ENCODE measurements at places on chromosomes 12 and 14.

- DNase-seq = no peak
Measured at GRCh38 chr14:99393059-99393655, 87.5 kb downstream of the SETD3 start.

GRCh38 chr14:57609192-57610075 is 115.8 kb upstream of the CCDC198 start:
- DNase-seq = no peak

GRCh38 chr12:57765698-57766463 is 997 bp downstream of the CYP27B1 start:
- no peak for DNase-seq

DNA sequence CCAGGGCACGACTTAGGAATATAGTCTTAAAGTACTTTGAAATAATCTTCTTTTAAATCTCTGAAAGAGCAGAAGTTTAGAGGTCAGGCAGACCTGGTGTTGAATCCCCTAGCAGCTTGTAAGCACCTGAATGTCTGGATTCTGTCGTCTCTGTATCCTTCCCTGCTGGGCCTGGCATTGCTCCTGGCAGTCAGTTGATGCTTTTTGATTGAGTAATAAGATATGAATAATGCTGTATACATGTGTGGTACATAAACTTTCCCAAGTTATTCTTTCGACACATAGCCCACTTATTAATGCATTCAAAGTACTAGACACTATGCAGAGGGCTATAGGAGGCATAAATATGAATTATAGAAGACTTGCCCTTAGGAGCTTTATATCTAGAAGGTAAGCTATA is 31.4 kb downstream of the EVL start:
- no peak for DNase-seq

DNA sequence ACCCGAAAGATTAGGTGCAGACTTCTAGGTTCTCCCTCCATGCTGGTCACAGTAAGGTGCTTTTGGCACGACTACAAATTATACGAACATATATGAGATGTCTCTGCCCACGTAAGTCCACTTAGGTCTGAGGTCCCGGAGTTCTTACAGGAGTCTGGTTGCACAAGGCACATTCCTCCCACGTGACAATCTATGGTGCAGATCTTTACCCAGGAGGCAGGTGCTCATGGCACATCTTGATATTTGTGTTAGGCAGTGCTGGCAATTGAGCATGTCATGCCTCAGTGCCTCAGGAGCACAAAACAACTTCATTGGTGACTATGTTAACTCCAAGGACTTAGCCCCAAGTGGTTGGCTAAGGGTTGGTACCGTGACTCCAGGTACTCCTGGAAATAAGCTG is 92.0 kb upstream of the AMN1 start:
- DNase-seq = no peak

DNA sequence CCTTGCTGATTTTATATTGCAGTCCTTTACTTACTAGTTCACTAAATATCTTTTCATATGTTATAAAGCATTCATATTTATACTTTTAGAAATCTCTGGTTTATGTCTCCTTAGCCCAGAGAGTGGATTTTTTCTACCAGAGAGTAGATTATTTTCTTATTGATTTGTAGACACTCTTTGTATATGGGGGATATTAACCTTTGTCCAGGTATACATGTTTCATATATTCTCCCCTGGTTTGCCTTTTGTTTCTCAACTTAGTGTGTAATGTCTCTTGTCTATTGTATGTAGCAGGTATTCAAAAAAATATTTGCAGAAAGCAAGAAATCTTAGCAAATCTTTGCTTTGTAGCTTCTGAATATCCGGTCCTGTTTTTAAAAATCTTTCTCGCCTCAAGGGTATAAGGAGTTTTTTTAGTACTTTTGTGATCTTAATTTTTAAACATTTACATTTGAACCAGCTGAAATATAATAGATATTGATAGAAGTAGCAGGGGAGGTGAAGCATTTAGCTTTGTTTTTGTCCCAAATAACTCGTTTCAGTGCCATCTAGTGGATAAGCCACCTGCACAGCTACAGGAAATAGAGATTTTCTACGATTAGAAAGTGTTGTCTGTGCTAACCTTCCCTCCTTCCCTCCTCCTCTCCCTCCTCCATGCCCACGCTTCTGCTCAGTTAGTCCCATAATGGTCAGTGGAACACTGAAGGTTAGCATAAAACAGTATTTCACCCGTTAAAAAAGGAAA is 97.0 kb downstream of the PHETA1 start:
- no peak for DNase-seq

GRCh38 chr12:90042920-90043641 is 334.4 kb upstream of the ATP2B1 start:
- no peak for DNase-seq

GRCh38 chr12:94258593-94258992 is 110.2 kb downstream of the PLXNC1 start:
- no peak for DNase-seq

GRCh38 chr12:121800694-121801594 is 2.9 kb upstream of the SETD1B start:
- peak; percentile 81 for DNase-seq

DNA sequence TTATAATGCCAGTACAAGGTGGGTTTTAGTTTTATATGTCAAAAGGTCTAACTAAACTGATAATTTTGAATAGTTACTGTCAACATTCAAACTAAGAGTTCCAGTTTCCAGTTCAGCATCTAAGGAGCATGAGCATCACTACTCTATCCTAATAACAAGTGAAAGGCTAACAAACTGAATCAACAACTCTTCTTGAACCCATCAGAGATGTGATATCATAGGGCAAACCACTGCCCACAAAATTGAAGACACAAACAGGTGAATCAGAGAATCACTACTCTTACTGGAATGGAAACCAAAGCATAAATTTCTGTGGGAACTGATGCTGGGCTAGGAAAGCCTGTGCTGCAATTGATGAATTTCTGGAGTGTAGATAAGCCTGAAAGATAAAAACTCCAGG is 140.7 kb upstream of the GRIP1 start:
- DNase-seq = no peak

DNA sequence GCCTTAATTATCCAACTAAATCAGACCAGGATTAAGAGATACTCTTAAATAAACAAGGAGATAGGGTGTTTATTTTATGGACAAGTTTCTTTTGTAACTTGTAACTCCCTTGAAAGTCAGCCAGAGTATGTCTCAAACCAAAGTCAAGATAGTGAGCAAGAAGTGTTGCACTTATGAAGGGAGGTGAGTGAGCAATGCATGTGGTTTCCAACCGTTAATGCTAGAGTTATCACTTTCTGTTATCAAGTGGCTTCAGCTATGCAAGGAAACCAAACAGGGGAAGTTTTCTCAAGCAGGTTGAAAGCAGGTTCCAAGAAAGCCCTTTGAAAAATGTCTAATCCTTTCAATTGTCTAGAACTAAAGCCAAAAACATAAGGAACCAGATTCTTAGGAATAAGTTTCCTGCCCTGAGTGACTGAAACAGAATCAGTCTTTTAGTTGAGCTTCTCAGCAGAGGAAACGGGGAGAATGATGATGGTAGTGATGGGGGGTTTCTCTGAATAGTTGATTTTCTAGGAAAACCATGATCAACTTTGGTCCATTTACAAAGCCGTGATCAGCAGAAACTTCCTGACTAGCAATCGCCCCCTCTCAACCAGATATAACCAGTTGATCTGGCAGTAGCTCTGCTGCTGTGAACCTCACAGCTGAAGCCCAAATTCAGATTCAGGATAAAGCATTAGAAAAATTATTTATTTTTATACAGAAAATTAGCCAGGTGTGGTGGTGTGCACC is 128.4 kb downstream of the DAD1 start:
- no peak for DNase-seq

DNA sequence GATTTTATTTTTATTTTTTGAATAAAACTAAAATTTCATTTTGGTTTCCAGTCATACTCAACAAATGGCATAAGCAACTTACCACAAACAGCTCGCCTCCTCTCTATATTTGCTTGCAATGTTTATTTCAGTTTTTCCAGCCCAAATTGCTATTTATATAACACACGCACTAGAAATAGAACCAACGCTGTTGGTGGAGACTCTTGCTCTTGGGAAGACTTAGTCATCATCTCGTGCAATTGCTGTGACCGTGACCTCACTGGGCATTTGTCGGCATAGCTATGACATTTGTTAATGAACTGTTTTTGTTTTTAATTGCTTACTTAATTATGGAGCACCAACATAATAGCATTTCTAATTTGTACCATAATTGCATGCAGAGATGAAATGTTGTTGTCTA is 153.1 kb upstream of the OTX2 start:
- DNase-seq = no peak

- no peak for DNase-seq
Measured at GRCh38 chr12:101571105-101571504, 23.7 kb upstream of the MYBPC1 start.

DNA sequence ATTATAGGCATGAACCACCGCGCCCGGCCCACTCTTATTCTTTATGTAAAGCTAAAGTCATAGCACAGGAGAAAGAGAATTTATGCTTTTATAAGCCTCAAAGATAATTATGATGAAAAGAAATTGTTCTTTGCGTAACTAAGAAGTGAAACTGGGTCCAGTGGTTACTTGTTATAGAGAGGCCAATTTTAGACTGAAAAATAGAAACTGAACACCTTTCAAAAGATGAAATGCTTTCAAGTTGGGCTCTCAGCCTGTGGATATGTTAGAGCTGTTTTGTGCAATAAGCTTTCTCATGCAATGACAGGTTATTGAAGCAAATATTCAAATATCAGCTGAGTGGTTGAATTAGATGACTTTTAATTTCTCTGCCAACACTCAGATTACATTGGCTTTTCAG is 7.9 kb downstream of the TMEM253 start:
- DNase-seq = no peak

GRCh38 chr12:100069795-100070194 is 72.9 kb downstream of the BLTP3B start:
- DNase-seq = no peak

GRCh38 chr12:56522411-56523193 is 982 bp downstream of the RBMS2 start:
- no peak for DNase-seq

- peak; percentile 45 for DNase-seq
Measured at GRCh38 chr12:12319451-12320183, 30.4 kb downstream of the MANSC1 start.

- DNase-seq = no peak
Measured at GRCh38 chr14:30267141-30267540, 291.8 kb upstream of the G2E3 start.

- no peak for DNase-seq
Measured at GRCh38 chr14:84029720-84030119, 1500.2 kb upstream of the FLRT2 start.

DNA sequence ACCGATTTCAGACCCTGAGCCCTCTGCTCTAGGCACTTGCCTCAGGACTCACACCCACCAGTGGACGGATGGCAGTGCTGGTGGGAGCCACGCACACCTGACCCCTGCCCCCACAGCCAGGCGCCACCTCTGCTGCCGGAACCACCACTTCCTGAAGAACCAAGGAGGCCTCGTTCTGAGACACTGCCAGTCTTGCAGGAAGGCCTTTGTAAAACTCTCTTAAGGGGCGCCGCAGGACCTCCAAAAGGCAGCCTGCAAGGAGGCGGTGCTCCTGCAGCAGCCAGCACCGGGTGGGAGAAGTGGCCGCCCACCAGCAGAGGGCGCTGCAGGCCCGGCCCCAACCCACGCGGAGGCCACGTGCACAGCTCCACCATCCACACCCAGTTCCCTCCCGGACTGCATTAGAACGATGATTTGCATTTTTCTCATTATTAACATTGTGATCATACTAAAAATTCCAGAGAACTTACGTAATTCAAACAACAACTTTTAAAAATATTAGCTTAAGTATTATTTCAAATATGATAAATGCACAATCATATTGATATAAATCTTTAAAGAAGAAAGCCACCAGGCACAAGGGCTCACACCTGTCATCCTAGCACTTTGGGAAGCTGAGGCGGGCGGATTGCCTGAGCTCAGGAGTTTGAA is 12.8 kb downstream of the STX2 start:
- no peak for DNase-seq

- DNase-seq = peak; percentile 87
Measured at GRCh38 chr12:132429946-132430643, 59.9 kb upstream of the FBRSL1 start.

- no peak for DNase-seq
Measured at GRCh38 chr12:4293299-4293965, 19.9 kb downstream of the CCND2 start.

GRCh38 chr12:104799458-104799857 is 158.6 kb downstream of the SLC41A2 start:
- DNase-seq = no peak

GRCh38 chr14:74469548-74470518 is 23.3 kb downstream of the NPC2 start:
- DNase-seq = no peak

DNA sequence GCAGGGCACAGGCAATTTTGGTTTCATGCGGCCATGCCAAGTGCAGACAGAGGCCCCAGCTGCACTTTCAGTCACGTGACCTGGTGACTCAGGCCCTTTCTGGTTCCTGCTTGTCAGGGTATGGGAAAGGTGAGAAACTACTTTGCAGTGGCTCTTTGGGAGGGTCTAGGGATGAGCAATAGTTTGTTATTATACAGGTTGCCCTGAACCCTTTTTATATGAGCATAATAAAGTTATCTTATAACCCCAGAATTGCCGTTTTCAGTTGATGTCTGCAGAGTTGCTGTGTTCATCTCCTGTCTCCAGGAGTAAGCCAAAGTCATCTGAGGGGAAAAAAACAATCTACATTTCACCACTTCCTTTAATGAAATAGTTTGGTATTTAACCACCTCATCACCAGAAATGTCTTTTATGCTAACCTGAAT is 30.9 kb upstream of the EMP1 start:
- peak; percentile 62 for DNase-seq

DNA sequence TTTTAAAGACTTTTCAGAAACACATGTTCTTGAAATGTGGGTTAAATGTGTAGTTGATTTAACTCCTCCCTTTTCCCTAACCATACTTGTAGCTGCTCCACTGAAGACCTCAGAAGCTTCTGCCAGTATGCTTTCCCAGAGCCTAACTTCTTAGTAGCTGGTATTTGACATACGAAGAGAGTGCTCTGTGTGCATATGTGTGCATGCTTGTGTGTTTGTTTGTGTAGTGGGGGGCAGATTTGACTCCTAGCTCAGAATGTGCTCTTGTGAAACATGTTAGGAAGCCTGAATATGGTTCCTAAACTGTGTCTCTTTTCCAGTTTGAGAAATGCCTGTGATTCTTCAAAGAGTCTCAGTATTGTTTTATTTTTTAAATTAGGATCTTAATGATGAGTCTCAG is 420.4 kb downstream of the PCNX1 start:
- no peak for DNase-seq

- DNase-seq = no peak
Measured at GRCh38 chr12:75632442-75632841, 121.0 kb upstream of the KRR1 start.

DNA sequence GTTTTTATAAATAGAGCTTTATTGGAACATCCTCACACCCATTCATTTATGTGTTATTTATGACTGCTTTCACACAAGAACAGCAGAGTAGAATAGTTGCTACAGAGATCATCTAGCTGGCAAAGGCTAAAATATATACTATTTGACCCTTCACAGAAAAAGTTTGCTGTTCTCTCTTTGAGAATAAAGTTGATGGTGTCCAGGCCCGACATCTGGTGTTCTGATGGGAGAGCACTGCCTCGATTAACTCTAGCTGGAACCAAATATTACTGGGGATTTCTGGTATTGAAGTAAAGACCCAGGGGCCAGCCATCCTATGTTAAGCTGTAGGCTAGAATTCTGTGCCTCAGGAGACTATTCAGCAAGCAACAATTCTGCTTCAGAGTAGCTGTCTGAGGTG is 21.8 kb downstream of the FAM234B start:
- no peak for DNase-seq

Measured in left hindlimb (tissue), 1 donor.